Islet precursor cell (in vitro differentiated cells): ENCODE measurements at places on chromosomes 13 and 19.

DNA sequence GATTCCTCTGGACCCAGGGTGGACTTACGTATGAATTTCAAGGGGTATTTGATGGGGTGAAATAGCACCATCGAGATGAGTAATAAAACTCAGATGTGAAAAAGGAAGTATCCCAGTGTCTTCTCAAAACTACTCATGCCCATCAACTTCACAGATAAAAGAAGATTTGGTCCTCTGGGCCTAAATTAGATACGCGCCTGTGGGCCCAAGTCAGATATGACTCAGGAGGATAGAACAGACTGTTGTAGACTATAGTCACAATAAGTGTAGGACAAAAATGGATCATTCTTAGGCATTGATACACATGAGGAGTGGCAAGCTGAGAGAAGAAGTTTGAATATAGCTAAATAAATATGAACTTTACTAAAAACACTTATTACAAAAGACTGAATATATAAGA lies 2438.8 kb downstream of the PCDH9 start:
- no peak for DNase-seq

DNA sequence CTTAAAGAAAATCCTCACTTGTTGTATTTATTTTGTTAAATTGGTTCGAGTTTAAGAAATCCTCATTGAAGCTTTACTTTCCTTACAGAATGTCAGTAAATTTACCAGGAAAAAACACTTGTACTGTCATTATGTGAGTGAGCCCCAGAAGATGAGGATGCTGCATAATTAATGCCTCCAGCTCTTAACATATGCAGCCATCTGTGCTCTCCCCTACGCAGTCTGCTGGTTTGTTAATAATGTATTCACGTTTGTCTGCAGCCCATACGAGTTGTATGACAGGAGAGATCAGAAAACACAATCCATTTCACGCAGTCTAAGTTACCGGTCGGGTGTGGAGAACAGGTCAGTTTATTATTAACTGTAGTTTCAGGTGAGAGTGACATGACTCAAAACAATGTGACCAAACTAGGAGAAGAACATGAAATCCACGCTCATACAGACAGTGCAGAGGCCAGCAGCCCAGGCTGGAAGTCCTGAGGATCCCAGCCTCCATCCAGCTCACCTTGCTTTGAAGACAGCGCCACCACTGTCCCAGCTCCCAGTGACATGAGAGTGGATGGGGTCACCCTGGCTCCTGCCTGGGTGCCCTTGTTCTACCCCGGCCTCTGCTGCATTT lies 19.8 kb upstream of the ATP11A start:
- DNase-seq, result peak; percentile 50

DNA sequence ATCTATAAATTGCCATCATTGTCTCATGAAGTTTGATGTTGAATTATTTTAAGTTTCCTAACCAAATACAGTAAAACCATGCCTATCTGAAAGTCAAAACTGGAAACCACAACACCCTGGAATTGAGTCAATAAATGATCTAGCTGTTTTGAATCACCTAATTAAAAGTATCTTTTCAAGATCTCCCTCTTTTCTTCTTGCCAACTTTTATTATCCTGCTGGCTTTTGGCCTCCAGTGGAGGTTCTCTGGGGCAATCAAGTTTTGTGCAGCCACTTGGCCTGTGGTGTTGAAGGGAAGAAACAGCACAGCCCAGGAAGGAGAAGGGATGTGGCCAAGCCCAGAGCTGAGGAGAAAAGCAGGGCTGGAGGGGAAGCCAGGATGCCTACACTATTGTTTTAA lies 255.4 kb downstream of the COG6 start:
- DNase-seq, result no peak

- peak; percentile 87 for DNase-seq
These were observed 9.8 kb upstream of the DPF1 start for GRCh38 chr19:38233740-38234251.

GRCh38 chr13:93811071-93811737 lies 584.6 kb downstream of the GPC6 start:
- DNase-seq, result no peak

- no peak for DNase-seq
These were observed 614 bp downstream of the FXYD3 start for GRCh38 chr19:35116072-35116801.

DNA sequence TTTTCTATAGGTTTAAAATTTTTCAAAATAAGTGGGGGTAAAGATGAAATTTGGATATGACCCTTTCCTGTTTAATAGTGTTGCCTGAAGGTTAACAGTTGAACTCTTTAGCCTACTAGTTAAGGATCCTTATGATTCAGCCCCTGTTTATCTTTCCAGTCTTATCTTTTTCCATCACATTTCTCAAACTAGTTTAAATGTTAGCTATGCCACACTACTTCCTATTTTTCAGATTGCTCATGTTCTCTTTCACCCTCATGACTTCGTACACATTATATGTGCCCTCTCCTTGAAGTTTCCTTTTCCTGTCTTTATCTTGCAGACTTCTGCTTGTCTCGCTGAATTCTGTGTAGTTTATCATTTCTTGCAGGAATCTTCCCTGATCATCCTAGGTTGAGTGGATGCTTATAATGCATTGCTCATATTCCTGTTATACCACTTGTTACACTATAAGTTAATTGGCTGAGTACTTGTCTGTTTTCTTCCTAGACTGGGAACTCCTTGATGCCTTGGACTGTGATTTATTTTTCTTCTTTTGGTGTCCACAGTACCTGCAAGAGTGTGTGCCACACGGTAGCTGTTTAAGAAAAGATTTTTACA lies 86.7 kb downstream of the FNDC3A start:
- DNase-seq, result no peak
